Stimulated activated CD8-positive, alpha-beta memory T cell treated with anti-CD3 and anti-CD28 coated beads, Interleukin-4, amount 100 ng/mL, for 4 hours (primary cell): ENCODE measurements at places on chromosomes 1 and 21.

GRCh38 chr1:95133687-95134086 lies 16.5 kb downstream of the TLCD4 start:
- no peak for DNase-seq

DNA sequence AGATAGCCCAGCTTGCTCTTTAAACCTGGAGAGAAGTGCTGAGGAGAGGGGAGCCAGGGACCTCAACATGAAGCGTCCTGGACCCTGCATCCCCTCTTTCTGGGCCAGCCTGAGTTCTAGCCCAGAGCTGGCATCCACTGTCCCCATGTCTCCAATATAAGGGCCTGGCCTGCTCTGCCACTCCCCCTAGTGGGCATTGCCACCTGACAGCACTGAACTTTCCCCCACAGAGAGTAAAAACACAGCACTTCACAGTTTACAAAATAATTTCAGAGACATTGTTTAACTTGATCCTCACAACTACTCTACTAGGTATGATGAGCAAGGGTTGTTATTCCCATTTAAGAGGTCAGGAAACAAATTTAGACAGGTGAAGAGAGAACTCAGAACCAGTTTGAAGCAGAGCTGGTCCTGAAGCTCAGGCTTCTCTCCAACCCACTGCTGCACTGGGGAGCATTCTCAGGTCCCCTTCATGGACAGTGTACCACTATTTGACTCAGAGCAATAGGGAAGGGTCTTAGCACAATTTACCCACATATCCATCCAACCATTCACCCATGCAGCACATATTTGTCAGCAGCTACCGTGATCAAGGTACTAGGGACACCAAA lies 151.2 kb downstream of the DMRTA2 start:
- DNase-seq, result no peak

DNA sequence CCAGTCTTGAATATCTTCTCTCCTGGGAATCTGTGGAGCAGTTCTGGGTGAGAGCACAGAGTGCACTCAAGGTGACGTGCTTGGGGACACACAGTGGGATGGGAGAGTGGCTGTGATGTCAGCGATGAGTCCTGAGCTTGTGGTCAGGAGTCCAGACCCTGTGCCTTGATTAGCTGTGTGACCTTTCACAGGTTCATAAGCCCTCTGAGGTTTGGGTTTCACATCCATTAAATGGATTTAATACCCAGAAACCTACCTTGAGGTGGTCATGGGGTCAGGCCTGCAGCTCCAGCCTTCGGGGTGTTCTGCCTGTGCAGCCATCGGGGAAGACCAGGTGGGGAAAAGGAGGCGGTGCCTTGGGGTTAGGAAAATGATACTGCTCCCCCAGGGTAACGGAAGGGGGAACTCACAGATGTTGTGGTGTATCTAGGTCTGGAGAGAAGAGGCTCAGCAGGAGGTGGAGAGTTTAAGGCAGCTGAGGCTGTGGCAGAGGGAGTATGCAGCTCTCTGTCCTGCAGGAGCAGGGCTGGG lies 38.5 kb upstream of the ETV3 start:
- DNase-seq, result no peak

DNA sequence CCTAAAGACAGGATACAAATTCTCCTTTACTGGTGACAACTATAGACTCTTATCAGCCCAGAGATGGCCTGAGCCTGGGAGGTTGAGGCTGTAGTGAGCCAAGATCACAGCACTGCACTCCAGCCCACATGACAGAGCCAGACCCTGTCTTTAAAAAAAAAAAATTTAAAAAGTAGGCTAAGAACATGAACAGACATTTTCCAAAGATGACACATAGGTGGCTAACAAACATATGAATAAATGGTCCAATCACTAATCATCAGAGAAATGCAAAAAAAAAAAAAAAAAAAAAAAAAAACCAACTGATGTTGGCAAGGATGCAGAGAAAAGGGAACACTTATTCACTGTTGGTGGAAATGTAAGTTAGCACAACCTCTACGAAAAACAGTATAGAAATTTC lies 65.0 kb downstream of the TOR3A start:
- DNase-seq, result no peak

DNA sequence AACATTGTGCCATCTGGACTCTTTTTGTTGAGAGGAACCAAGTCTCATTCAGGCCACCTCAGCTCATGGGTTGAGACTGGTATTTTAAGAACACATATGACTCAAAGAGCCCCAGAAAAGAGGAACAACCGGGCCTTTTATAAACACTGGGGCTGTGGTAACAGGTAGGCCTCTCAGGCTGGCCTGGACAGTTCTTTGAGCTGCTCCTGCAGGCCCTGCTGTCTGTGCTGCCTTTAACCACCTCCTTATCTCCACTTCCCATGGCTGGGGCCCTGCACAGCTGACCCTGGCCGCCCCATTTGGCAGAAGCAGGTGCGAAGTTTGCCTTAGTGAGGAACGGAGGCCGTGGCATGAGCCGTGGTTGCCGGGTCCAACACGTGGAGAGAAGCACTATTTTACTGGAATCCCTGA lies 163.3 kb downstream of the RHOU start:
- DNase-seq, result no peak

GRCh38 chr1:85091671-85092280 lies 43.5 kb upstream of the MCOLN3 start:
- no peak for DNase-seq

- DNase-seq, result no peak
Measured at GRCh38 chr1:27539901-27540861, 50.2 kb upstream of the WASF2 start.
